ENCODE measurements at places on chromosomes 7 and 10. TPM values are rescaled to one million over a fixed set of nuclear protein-coding genes. Genes with fewer than 3 reads are reported as not detected.
A peak's percentile ranks its signal among the peaks of the same experiment; 100 is the strongest.

The KAZALD1 gene
- total RNA-seq = 10.0 TPM

The PITX3 gene
- total RNA-seq = 0.16 TPM

The C7orf57 gene
- total RNA-seq = not detected

GRCh38 chr10:5449823-5450222 lies 37.5 kb downstream of the NET1 start:
- no peak for DNase-seq

GRCh38 chr10:79940431-79940830 lies 8.5 kb downstream of the SFTPD start:
- peak; percentile 16 for DNase-seq
